ENCODE measurements at places on chromosomes 6 and 20.

DNA sequence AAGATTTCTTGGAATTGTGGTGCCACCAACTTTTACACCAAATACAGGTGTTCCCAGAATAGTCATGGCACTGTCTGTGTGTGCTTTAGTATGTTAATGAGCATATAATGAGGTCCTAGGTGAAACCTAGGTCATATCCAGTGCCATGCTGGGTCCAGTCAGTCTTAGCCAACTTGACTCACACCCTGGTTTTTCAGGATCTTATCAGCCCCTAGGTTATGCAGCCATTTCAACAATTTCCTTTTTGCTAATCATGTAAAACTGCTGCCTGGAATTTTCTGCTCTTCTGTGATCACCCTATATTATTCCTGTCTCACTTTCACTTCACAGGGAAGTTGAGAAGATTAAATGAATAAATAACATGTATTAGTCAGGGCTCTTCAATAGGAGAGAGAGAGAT, 23.7 kb downstream of the SDHAF4 start:
- DNase-seq, result no peak

- DNase-seq, result no peak
Measured at GRCh38 chr6:100726666-100727065, 154.5 kb downstream of the ASCC3 start.

GRCh38 chr6:142286088-142286409, 15.8 kb upstream of the ADGRG6 start:
- DNase-seq, result no peak

DNA sequence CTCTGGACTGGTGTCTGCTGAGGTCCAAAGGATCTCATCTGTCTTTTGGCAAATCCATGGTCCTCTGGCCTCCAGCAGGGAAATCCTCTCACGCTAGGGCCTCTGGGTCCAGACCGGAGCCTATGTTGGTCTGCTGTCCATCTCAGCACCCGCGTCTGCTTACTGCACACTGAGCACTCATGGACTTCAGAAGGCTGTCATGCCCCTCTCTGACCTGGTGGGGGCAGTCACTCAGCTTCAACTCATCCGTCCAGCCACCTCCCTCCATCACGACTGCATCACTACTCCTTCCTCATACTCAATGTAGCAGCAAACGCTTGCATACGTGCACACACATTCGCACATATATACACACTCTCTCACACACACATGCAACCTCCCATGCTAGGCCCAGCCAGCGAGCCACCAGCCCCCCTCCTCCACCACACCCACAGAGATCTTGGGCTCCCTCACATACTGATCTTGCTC, 33.3 kb downstream of the GABRR2 start:
- DNase-seq, result no peak

GRCh38 chr6:152068622-152069261, 261.3 kb downstream of the ESR1 start:
- DNase-seq, result no peak
